ENCODE measurements at places on chromosomes 1 and 21.

GRCh38 chr1:49597436-49597835, 426.3 kb downstream of the AGBL4 start:
- no peak for DNase-seq

GRCh38 chr1:96596226-96596922, 125.2 kb upstream of the PTBP2 start:
- DNase-seq, result peak; percentile 3

DNA sequence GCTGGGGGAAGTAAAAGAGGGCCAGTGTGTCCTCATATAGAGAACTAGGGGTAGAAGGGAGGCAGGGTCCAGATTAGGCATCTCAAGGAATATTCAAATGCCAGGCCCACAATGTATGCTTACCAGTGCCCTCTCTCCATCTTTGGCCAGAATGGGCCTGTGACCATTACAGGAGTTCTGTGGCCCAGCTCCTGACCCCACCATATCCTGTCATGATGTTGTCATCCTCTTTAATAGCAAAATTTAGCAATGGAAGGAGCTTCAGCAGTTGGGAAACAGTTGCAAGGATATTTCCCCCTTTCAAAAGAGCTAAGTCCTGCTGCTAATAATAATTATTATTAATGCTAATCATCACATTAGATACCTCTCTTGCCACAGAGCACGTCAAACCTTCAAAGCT, 49.3 kb upstream of the JUN start:
- DNase-seq, result no peak

- DNase-seq, result no peak
These were observed 35.9 kb downstream of the USP24 start for GRCh38 chr1:55179177-55179835.

DNA sequence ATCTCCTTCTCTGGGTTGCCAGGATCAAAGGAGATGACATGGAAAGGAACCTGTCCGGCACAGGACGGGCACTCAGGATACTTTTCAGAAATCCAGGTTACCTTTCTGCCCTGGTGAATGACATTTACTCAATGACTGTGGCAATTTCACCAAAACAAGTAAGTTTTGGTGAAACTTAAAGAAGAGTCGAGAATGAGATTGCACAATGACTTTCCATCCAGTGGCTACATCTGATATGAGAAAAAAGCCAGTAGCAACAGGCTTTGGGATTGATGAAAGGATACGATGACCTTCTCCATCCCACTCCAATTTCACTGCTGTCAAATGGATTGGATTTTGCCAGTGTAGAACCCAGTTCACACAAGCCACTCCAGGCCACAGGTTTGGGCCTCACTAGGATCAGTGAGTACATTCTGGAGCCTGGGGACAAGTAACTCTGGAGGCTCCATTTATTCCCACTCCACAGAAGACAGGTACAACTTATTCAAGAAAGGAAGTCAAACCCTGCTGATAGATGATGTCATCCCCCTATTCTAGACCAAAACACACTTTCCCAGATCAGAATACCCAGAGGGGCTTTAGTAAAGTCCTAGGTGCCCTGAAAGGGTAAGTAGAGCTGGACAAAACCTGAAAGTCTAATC, 63.3 kb downstream of the PLPP3 start:
- DNase-seq, result no peak

- DNase-seq, result no peak
These were observed 55.4 kb upstream of the KIF26B start for GRCh38 chr1:245099401-245099800.

- DNase-seq, result no peak
These were observed 186.0 kb downstream of the PSMG1 start for GRCh38 chr21:38997051-38997842.

- DNase-seq, result no peak
These were observed 9.2 kb downstream of the DMRTB1 start for GRCh38 chr1:53468374-53468773.
